Frontal cortex (tissue), 4 donors: ENCODE measurements at places on chromosomes 16 and 17. TPM values are rescaled to one million over a fixed set of nuclear protein-coding genes. Genes with fewer than 3 reads are reported as not detected.

GRCh38 chr17:69869667-69870066 is 205.4 kb upstream of the KCNJ16 start:
- DNase-seq = no peak

P3H4 gene
- 10.2 TPM for total RNA-seq

DNA sequence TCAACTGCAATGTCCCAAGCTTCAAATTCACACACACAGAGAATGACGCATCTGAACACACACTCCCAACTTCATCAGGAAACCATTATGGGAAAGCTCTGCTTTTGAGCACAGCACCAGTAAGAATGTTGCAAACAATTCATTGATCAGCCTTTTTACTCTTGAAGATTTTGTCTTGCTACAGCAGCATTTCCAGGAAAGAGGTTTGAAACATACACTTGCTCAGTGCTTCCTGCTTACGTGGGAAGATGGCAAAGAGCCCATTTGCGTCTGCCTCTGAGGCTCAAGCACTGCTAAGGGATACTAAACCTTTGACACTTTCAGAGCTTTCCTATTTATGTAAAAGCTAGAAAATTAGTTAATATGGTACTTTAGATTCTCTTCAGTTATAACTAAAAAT is 77.2 kb upstream of the MON1B start:
- DNase-seq = no peak

- no peak for DNase-seq
Observed at GRCh38 chr17:3796110-3796821, 4.7 kb downstream of the ITGAE start.

DNA sequence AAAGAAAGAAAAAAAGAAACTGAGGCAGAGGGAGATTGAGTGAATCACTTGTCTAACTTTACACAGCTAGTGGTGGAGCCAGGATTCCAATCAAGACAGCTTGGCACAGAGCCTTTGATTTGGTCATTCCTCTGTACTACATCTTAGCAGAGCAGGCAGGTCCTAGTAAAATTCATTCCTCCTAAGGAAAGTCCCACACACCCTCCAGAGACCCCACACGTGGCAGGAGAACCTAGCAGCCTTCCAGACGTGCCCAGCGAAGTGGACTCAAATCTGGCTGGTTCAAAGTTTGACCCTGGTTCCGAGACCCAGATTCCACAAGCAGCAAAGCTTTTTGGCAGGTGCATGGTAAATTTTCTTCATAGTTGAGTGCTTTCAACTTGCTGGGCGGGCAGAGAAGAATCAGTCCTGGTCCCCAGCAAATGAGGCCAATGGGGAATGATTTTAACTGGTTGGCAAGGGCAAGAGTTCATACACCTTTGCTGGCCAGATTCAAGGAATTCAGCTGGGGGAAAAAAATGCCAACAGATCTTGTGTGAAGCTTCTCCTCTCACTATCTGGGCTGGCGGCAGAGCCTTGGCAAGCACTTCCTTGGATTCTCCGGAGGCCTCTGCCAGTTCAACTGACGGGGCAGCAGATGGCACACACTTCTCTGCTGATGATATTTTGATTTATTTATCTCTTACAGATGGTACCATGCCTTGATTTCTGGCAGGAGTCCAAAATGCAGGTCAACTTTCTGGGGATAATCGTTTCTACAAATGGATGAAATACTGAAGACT is 82.4 kb downstream of the GSG1L start:
- DNase-seq = no peak
